Activated CD8-positive, alpha-beta memory T cell treated with anti-CD3 and anti-CD28 coated beads for 48 hours (primary cell): ENCODE measurements at places on chromosomes 6 and 20.
A peak's percentile ranks its signal among the peaks of the same experiment; 100 is the strongest.

GRCh38 chr6:44025226-44025625 lies 102.0 kb downstream of the MRPL14 start:
- no peak for DNase-seq

GRCh38 chr20:19451231-19451922 lies 238.9 kb downstream of the SLC24A3 start:
- no peak for DNase-seq

DNA sequence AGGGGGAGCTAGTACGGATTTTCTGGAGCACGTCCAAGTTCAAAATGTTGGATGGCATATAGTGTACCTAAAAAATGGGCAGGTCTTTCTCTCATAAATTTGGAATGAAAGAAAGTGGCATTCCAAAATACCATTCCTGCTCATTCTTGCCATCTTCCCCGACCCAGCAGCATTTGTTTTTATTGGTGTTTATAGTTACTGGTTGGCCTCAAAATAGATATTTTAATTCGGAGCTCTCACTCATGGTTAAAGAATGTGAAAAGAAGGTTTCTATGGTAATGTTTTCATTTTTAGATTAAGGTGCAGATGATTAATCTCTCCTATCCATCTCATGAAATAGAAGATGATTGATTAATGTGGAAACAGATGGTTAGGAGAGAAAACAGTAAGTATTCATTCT lies 204.5 kb downstream of the HIVEP2 start:
- DNase-seq = no peak

GRCh38 chr20:652615-653109 lies 338 bp downstream of the SRXN1 start:
- peak; percentile 8 for DNase-seq

DNA sequence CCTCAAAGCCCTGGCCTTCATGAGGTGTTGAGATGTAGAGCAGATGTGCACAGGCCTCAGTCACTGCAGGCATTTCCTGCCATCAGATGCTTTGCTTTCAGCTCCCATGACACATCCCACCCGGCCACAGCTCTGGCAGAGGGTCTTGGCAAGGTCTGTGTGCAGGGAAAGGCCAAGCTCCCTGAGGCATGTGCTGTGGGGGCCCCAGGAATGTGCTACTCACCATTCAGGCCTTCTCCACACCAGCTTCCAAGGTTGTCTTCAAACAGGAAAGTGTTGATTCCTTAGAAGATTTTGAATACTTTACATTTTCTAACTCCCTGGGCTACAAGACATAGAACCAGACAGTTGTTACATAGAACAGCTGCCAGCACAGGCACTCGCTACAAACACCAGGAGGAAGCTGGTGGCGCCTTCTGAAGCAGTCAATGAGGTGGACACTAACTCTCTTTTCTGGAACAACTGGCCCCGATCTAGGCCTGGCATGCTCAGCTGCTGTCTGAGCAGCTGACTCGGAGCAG lies 27.8 kb downstream of the CASS4 start:
- DNase-seq = no peak

GRCh38 chr6:18469536-18469935 lies 82.4 kb downstream of the RNF144B start:
- no peak for DNase-seq

- DNase-seq = no peak
Measured at GRCh38 chr20:34771680-34772081, 53.8 kb downstream of the NCOA6 start.

DNA sequence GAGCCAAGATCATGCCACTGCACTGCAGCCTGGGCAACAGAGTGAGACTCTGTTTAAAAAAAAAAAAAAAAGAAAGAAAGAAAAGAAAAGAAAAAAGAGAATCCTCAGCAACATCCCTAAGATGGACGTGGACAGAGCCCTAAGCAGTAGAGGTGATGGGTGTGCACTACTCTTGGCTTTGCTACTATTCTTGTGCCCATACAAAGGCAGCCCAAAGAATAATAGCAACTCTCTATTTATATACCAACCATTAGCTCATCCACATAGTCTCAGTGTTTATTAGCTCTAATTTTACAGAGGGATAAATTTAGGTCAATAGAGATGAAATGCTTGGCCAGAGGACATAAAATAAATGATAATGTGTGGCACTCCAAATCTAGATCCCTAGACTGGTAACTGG lies 62.2 kb downstream of the PERP start:
- no peak for DNase-seq

- no peak for DNase-seq
Measured at GRCh38 chr6:946546-946945, 253.6 kb upstream of the EXOC2 start.

- no peak for DNase-seq
Measured at GRCh38 chr20:1912053-1912452, 16.8 kb downstream of the SIRPA start.
